Stimulated activated CD4-positive, alpha-beta T cell treated with anti-CD3 and anti-CD28 coated beads, Interleukin-4, amount 100 ng/mL, for 48 hours (primary cell): ENCODE measurements at places on chromosomes 4 and X.
A peak's percentile ranks its signal among the peaks of the same experiment; 100 is the strongest.

DNA sequence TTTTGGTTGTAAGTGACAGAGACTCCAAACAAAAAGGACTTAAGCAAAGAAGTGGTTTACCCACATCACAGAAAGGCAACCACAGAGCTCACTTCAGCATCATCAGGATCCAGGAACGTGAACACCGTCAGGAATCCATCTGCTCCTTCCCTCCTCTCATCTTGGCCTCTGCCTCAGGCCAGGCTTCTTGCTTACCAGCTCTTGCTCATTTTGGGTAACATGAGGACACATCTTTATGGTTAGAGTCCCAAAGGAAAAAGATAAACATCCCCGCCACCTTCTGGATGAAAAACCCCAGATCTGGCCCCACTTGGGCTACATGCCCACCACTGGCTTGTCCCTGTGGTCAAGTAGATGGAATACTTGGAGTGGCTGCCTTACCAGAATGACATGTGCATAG is 176.8 kb upstream of the RPL34 start:
- DNase-seq = no peak

- DNase-seq = no peak
These were observed 54.2 kb downstream of the PLAC1 start for GRCh38 chrX:134603806-134604700.

GRCh38 chr4:16692524-16692923 is 205.9 kb downstream of the LDB2 start:
- DNase-seq = no peak

GRCh38 chr4:83552083-83552482 is 16.2 kb downstream of the GPAT3 start:
- no peak for DNase-seq

GRCh38 chrX:19840899-19841648 is 46.3 kb downstream of the SH3KBP1 start:
- DNase-seq = peak; percentile 11

DNA sequence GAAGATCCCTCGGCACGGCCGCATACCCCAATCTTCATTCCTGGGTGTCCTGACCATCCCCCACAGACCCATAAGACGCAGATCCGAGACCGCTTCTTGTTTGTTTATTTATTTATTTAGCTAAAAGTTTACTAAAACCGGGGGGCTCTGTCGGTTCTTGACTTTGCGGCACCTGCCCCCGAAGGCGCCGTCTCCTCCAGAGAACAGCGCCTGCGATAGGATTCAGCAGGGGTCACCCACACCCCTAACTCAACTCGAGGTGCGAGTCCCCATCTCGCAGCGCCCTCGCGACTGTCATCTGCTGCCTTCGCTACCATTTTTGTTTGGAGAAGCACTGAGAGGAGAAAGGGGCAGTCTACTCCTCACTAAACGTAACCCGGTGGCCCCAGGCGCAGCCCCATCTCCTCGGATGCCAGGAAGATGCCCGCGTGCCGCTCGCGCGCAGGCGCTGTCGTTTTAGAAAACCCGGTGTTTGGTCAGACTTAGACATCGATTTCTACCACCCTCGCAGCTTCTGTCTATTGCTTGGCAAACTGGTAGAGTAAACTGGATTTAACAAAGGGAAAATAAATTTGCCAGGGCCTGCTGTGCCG is 18.9 kb upstream of the GPR101 start:
- peak; percentile 14 for DNase-seq

DNA sequence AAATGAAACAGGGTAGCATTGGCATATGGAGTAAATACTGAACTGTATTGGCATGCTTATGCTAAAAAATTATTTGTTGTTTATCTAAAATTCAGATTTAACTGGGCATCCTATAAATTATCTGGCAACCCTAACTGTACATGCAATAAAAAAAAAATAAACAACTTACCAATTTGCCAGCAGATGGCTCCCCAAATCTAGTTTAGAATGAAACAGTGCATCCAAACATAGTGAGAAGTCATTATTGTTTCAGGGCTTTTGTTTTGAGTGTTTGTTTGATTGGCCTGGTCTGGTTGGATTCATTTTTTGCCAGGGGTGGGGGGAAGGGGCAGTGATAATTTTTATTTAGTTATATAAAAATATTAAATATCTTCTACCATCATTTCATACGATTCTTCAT is 12.8 kb upstream of the NSUN7 start:
- no peak for DNase-seq

- DNase-seq = peak; percentile 74
These were observed at the start of gene USP9X for GRCh38 chrX:41084893-41085511. Gene USP9X, plus strand, starts transcription at chrX:41085445. Its CDS starts 38,184 bp downstream, at chrX:41123629.

DNA sequence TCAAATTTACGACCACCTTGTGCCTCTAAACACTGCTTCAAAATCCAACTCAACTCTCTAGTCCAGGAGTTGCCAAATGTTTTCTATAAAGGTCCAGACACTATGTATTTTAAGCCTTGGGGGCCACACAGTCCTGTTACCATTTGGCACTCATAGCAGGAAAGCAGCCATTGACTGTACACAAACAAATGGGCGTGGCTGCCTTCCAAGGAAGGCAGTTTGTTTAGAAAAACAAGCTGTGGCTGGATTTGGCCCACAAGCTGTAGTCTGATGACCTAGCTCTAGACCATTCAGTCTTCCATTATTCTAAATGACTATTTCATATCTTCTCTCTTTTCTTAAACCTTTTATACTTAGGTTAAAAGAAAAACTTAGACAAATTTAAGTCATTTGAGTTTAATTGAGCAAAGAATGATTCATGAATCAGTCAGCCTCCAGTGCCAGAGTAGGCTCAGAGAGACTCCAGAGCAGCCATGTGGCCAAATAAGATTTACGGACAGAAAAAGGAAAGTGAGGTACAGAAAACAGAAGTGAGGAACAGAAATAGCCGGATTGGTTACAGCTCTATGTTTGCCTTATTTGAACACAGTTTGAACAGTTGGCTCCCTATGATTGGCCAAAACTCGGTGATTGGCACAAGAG is 825.8 kb upstream of the LCORL start:
- DNase-seq = no peak

- no peak for DNase-seq
These were observed 503 bp upstream of the PDE5A start for GRCh38 chr4:119629142-119629471.

- DNase-seq = no peak
These were observed 45.1 kb upstream of the SLC4A4 start for GRCh38 chr4:71293705-71294104.

DNA sequence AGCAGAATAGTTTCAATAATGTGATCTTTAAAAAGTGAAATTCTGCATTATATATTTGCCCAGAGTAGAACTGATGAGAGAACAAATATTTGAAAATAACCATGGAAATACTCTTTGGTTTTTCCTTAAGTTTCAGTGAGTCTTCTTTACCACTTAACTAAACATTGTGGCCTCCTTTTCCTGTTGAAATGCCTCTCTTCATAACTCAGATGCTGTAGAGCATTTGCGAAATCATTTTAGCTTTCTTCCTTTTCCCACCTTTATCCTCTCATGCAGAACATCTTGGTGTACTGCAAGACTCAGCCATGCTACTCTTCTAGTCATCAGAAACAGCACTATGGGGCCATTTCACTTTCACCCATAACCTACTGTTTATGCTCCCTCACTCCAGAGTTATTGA is 48.2 kb downstream of the CASK start:
- DNase-seq = no peak
